ENCODE measurements at places on chromosomes 2 and 18.

- DNase-seq = no peak
These were observed 67.3 kb upstream of the TEX51 start for GRCh38 chr2:126831234-126832005.

DNA sequence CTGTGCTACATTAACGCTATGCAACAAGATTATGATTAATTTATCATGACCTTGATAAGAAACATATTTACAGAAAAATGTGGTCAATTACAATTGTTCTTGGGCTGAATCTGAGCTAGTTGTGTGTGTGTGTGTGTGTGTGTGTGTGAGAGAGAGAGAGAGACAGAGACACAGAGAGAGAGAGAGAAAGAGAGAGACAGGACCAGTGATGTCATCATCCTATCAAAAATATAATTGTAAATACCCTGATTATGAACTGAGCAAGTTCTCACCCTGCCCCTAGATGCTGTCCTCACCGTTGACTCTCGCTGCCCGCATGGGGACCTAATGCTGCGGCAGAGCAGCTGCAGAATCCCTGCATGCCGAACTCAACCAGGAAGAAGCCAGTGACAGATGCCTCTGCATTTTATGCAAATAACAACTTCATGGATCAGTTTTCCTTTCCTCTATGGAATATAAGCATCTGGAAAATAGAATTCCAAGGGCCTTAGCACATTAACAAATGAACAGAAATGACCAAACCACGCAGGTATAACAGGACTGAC is 512.5 kb downstream of the PLCL1 start:
- no peak for DNase-seq

DNA sequence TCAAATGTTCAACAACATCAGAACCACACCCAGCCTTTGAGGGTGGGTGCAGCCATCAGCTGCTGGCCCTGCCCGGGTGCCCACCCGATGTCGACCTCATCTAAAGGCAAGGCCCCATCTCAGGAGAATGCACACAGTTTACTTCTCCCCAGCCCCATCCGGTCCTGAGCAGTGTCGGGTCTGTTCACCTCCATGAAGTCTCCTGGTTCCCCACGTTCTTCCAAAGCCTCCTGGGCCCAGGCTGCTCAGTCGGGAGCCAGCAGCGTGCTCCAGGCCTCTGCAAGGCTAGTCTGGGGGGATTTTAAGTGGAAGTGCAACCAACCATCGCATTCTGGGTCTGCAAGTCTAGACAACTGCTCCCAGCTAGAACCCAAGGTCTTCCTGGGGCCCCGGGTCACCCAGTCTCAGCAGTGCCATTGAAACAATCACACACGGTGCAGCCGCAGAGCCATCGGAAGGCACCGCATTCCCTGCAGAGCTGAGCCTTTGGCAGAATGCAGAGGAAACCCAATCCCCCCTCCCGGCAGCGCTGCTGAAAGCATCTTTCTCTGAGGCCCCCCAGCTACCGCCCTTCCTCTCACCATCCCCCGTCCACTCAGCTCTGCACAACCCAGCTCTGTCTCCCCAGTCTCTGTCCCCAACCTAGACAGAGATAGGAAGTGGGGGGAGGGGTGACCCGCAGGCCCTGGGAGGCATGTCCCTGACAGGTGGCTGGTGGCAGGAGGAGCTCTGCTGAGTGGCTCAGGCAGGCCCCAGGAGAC is 8.5 kb downstream of the ESPNL start:
- DNase-seq = peak; percentile 64

GRCh38 chr2:239297142-239298004 is 103.4 kb downstream of the HDAC4 start:
- no peak for DNase-seq

- no peak for DNase-seq
These were observed 5.0 kb downstream of the TMEM185B start for GRCh38 chr2:120218181-120218580.

DNA sequence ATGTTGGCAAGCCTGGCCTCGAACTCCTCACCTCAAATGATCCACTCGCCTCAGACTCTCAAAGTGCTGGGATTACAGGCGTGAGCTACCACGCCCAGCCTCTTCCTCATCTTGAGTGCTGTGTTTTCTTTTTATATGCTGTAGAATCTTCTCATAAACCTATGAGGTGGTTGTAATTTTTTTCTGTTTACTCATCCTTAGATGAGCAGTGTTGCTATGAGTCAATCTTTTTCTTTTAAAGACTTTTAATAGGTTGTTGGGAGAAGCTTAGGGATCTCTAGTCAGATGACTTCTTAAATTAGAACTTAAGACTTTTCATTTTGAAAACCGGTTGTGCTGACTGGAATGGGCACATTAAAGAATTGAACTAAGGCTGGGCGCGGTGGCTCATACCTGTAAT is 8.7 kb upstream of the AAK1 start:
- DNase-seq = no peak

DNA sequence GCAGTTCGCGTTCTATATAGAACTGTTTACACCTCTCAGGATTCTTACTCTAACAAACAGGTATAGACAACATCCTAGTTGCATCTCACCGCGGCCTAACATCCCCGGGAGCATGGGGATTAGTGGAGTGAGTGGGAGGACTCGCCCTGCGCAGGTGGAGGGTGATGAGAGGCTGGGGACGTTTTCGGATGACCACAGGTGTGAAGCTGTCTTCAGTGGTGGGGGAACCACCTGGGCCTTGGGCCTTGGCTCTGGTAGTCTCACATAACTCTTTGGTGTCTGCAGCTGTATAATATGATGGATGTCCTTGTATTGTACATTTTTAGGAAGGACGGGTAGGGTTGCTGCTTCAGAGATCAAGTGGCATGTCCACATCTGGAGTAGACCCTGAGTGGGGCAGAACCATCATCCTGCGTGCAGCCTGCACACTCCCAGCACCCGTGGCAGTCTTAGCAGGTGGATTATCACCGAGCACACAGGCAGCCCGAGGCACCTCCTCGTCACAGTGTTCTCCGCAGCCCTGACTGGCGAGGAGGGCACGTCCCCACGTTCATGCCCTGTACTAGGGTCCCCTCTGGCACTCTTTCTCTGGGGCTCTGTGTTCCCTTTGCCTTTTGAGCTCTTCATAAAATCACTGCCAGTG is 56.0 kb downstream of the AGAP1 start:
- no peak for DNase-seq

DNA sequence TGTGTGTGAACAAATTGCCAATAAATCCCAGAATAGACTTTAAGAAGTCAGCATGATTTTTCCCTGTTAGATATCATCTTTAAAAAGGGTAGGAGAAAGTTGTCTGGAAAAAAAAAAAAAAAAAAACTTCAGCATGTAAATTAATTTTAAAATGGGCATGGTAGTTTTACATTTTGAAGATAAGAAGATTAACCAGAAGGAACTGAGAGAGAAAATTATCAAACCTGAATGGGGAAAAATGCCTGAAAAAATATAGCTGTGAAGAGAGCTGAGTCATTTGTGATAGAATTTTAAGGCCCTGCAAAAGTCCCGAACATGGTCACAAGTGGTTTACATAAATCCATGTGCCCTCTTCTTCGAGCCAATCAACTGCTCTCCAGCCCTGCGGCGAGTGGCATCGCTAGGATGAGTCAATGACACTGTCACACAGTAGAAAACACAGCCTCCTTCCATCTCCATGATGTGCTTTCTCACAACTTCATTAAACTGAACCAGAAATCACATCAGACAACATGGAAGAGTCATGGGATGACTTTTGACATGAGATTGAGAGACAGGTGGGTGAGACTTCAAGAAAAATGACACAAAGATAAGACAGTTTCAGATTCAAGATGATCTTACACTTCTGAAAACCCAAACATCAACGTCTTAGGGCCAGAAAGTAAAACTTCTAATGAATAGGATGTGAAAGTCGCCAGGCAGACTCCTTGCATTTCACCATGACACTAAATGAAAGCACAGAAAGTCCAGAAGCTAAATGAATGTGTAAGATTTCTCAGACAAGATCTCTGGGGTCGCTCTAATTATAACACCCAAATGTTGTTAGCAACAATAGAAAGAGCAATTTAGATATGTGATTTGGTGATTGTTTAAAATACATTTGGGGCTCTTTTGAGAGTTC is 273.0 kb upstream of the ID2 start:
- no peak for DNase-seq

Measured in thyroid gland (tissue), 4 donors.